ENCODE measurements at places on chromosomes 5 and 9.

DNA sequence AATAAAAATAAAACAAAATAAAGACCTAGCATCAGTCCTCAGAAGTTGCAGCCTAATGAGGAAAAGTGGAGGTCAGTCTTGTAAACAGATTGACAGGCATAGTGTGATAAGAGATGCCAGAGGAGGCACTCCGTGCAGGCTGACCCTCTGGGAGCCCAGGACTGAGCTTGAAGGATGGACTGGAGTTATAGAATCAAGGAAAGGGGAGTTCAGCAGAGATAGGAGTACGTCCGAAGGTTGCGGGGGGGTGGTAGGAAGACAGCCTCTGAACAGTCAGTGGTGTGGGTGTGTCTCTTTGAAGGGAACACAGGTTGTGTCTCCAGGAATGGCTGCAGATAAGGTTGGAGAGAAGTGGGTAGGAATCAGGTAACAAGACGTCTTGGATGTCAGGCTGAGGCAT is 126.1 kb upstream of the CPEB4 start:
- no peak for DNase-seq

DNA sequence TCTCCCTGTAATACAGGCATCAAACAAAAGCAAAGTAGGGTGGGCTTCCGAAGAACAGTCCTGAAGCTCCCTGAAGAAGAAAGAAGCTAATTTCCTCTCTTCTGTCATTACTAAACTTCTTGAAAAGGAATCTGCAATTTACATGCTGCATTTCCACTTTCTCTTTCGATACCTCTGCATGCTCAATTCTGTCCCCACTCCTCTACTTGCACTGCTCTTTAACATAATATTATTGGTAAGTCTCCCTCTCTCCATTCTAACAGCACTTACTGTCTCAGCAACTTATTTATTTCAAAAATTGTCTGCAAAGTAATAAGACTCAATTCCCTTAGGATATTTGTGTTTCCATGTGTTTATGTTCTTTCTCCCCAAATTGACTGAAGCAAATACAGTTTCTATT is 3.9 kb upstream of the PLPP1 start:
- DNase-seq: no peak

- no peak for DNase-seq
Observed at GRCh38 chr5:7377761-7378160, 18.2 kb upstream of the ADCY2 start.

DNA sequence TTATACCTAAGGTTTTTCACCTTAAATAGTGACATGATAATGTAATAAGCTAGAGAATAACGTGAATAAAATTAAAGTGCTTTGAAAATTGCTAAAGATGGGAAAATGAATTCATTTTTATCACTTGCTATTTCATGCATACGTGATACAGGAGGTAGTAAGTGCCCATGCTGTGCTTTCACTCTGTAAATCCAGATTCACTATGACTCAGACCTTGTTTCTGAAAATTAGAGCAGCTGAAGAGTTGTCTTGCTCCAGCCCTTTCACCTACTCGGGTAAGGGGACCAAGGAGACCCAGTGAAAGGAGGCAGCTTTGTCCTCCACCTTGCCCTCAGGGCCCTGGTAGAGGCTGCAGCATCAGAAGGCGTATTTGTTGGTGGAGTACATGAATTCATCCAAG is 87.9 kb downstream of the ANKH start:
- DNase-seq: no peak

DNA sequence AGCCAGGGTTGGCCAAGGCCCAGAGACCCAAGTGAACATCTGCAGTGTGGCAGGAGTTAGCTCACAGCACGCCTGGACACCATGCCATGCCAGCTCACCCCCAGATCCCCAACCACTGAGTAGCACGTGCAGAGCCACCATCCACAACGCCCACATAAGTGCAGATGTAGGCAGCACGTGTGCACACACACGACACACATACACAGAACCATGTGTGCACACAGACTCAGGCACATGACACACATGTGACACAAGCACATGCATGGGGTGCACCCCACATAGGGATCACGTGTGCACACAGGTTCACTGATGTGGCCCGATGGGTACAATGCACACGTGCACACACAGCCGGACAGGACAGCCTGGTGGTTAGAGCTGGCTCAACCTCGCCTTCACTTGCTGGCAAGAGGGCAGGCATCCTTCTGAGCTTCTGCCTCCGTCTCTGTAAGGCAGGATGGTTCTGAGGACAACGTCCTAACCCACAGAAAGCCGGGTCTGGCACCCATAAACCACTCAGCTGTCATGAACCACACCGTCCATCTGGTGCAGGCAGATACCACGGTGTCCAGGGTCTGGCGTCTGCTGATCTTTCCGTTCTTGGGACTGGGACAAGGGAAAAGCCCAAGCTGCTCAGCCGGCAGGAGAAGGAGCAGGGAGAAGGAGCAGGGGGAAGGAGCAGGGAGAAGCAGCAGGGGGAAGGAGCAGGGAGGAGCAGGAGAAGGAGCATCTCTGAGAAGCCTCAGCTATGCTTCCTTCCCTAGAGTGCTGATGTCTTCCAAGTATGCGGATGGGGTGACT is 12.0 kb downstream of the LRRC26 start:
- no peak for DNase-seq

DNA sequence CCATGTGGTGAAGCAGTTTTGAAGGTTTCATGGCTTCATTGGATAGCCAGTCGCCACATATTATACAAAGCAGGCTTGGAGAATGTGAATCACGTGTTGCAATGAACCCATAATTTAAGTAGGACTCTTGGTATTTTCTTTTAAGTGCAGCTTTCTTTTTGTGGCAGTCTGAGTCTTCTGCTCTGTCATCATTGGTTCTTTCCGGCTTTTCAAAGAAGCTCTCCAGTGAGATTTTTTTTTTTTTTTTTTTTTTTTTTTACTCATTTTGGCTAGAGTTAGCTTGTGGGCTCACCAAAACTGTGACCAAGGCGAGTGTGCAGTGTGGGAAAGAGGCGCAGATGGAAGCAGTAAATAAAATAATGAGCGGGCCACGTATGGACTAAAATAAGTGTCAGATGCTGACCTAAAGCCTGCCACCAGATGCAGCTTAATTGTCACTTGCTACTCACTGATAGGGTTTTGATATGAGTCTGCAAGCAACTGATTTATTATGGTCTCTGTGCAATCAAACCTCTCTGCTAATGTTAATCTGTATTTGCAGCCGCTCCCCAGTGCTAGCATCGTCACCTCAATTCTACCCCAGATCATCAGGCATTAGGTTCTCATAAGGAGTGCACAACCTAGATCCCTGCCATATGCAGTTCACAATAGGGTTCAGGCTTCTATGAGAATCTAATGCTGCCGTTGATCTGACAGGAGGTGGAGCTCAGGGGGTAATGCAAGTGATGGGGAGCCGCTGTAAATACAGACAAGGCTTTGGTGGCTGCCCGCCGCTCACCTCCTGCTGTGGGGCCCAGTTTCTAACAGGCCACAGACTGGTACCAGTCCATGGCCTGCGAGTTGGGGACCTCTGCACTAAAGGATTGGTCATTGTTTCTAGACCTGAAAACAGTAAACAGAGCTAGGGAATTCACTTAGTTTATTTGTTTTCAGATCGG is 45.5 kb upstream of the LARP1 start:
- no peak for DNase-seq

GRCh38 chr5:36689225-36689624 is 82.8 kb downstream of the SLC1A3 start:
- no peak for DNase-seq

- DNase-seq: no peak
Observed at GRCh38 chr9:133334161-133334560, 1.8 kb downstream of the SURF6 start.

- DNase-seq: no peak
Observed at GRCh38 chr5:6551287-6551954, 81.4 kb downstream of the NSUN2 start.

GRCh38 chr5:82308416-82308815 is 30.3 kb upstream of the RPS23 start:
- no peak for DNase-seq

DNA sequence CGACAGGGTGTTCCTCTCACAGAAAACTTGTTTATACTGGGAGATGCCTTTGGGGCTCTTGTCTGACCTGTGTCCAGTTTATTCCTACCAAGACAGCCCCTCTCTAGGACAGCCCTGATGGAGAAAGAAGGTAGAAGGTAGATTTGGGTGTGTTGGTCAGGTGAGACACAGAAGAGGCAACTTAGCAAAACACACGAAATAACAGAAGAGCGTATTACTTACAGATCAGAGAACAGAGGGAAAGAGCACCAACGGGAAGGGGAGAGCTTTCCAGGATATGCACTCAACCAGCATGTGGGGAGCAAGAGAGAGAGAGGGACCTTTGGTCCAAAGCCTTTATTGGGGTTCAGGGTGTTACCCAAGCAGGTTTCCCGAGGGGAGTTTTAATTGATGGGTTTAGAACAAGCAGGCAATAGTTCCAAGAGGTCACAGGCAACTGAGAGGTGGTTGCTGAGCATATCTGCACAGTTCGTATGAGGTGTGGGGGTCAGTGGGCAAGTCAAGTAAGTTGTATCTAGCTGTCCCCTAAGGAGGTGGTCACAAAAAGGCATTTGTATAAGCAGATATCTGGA is 31.8 kb downstream of the BAAT start:
- no peak for DNase-seq

GRCh38 chr5:15008476-15008875 is 136.9 kb upstream of the ANKH start:
- peak; percentile 93 for DNase-seq

DNA sequence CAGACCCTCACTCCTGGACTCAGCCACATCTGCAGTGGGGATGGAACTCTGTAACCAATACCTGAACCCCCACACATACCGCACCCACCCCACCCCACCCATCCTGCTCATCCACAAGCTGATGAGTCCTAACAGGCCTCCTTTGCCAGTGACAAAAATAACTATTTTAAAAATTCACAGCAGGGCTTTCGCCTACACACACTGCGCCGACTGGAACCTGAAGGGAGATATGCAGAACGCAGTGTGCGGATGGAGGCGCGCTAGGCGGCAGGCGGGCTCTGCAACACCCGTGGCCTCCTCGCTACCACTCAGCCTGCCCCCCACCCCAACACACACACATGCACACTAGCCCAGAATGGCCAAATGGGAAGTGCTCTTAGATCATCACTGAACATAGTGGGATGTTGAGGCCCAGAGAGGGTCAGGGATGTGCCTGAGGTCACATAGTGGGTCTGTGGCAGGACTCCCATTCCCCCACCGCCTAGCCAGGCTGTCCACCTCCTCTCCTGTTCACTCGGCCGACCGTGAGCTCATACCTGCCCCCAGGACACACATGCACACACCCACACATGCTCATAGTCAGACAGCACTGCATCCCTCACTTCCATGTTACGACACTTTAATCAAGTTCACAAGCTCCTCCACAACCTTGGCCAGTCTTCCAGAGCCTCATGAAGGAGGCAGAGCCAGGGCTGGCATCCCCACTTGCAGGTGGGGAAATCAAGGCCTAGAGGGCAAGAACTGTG is 6.3 kb upstream of the CAMK2A start:
- DNase-seq: no peak

DNA sequence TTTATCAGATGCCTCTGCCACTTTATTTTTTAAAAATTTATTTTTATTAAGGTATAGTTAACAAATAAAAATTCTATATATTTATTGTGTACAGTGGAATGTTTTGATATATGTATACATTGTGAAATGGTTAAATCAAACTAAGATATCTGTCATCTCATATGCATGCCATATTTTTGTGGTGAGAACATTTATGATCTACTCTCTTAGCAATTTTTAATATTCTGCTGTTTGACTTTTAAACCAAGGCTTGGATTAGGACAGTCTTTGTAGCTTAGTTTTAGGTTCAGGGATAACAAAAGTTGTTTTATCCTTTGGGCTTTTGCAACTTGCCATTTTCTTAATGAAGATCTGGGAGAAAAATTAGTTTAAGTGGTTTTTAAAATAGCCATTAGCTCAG is 46.0 kb upstream of the CDKN2B start:
- no peak for DNase-seq

- no peak for DNase-seq
Observed at GRCh38 chr9:30574355-30575151, 1809.9 kb upstream of the ACO1 start.

DNA sequence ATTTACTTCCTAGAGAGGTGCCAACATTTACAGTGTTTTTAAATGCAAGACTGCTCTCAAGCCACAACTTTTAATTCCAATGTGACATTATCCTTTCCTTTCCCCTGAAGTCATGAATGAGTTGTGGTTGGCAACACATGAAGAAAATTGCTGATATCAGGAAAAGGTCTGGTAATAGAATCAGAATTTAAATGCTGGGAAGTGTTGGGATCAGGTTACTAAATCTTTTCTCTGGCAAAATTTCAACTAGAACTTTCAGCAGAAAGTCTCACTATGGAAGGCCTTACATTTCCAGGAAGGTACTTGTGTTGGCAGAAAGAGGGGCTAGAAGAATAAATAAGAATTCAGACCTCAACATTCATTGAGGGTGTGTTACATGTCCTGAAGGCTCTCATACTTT is 10.6 kb upstream of the SLC44A1 start:
- DNase-seq: no peak

DNA sequence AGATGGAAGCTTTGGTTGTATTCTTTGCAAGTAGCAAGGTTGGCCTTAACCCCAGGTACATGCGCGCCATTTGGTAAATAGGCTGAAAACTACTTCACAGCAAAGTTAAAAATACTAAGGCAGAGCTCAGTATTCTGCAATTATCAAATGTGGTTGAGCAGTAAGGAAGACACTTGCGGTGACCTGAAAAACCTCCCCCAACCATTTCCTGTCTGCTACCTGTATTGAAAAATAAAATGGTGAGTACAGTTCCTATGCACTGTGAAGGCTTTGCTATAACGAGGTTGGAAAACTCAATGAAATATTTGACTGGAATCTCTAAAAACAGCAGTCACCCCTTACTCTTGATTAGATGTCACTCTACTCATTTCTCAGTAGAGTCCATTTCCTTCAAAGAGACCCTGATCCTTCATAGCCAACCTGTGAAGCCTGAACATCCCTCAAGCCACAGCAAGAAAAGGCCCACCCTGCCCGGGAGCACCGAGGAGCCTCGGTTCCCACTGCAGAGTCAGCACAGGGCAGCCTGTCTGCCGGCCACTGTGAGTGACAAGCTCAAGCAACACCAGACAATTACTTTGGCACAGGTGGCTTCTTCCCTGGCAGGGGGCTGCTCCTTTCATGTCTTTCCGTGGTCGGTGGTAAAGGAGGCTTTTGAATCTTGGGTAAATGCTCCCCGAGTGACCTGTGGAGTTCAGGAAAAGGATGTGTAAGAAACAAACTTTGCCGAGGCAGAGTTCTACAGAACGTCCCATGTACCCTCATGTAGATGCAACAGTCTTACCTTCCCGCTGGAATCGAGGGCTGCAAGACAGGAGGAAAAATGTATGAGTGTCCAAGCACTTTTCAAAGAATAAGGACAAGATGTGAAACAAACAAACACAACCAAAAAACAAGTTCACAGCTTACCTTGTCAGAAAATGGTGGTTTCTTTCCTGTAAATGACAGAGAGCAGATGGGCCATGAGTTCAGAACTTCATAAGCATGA is 29.6 kb downstream of the C5orf58 start:
- DNase-seq: no peak

DNA sequence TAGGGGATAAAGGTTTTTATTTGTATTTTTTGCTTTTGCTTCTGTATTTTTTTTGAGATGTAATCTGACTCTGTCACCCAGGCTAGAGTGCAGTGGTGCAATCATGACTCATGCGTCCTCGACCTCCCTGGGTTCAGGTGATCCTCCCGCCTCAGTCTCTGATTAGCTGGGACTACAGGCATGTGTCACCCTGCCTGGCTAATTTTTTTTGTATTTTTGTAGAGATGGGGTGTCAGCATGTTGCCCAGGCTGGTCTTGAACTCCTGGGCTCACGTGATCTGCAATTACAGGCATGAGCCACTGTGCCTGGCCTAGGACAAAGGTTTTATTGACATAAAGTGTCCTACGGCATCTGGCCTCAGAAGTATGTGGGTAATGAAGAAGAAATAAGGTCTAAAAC is 297.1 kb upstream of the C9orf72 start:
- DNase-seq: no peak
